CD4-positive, alpha-beta T cell treated with Interleukin-6 at 100 ng/mL for 8 hours (primary cell): ENCODE measurements at places on chromosomes 6 and 20.

GRCh38 chr20:4111440-4112411 lies 96.4 kb upstream of the RNF24 start:
- DNase-seq = no peak

DNA sequence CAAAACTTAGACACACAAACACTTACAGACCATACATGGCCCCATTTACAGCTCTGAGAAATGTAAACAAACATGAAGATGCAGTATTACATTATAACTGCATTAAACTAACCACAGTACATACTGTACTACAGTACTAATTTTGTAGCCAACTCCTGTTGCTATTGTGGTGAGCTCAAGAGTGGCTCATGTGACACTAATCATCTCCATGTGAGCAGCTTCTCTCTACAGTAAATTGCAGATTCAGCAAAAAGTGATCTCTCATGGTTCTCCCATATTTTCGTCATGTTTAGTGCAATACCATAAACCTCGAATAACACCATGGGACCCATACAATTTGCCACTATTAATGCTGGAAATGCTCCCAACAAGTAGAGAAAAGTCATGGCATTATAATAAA lies 860.4 kb downstream of the EPHA7 start:
- no peak for DNase-seq

GRCh38 chr20:48196001-48196400 lies 410.7 kb upstream of the SULF2 start:
- DNase-seq = no peak

DNA sequence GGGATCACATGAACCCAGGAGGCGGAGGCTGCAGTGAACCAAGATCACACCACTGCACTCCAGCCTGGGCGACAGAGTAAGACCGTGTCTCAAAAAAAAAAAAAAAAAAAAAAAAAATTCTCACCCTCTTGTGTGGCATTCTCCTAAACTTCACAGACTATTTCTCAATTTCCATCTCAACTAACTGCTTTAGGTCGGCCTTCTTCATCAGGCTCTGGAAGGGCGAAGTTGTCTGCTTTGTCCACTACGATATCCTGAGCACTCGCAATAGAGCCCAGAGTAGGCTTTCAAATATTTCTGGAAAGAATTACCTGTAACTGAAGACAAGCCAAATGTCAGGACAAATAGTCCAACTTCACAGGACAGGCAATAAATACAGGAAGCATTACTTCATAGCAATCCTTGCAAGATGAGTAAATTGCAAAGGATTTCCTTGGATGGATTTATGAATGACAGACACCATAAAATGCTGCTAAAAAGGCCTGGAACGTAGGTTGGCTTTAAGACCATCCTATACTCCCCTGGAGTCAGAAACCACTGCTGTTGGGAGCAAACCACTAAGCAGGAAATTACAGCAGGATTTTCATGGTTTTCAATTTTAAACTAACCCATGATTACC lies 116.3 kb upstream of the SLC2A12 start:
- DNase-seq = no peak

DNA sequence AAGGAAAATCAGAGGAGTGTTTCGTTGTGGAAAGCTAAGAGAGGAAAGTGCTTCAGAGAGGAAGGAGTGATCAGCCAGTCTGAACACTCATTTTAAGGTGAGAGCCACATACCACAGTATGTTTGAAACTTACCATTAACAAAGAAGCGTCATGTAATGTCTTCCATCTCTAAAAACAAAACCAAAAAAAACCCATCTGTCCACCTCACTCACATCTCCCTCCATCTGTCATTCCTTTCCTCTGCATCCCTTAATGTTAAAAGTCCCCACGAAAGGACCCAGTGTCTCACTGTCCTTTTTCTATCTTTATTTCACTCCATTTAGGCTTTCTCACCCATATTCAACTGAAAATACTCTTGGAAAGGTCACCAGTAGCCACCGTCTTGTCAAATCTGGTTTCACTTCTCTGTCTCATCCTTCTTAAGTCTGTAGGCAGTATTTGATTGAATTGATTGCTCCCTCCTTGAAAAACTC lies 59.4 kb upstream of the GNRH2 start:
- DNase-seq = no peak

DNA sequence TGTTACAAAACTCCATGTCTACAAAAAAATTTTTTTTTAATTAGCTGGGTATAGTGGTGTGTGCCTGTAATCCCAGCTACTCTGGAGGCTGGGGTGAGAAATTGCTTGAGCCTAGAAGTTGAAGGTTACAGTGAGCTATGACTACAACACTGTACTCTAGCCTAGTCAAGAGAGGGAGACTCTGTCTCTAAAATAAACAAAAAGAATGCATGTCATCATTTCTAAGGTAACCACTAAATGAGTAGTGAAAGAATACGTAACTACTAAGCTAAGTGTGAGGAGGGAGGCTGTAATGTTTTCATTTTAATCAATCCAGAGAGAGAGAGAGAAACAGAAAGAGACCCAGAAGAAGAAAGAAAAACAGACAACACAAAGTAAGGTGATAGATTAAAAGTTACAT lies 9.9 kb downstream of the SYCP2 start:
- no peak for DNase-seq

GRCh38 chr6:33670971-33671743 lies 40.3 kb downstream of the UQCC2 start:
- no peak for DNase-seq

DNA sequence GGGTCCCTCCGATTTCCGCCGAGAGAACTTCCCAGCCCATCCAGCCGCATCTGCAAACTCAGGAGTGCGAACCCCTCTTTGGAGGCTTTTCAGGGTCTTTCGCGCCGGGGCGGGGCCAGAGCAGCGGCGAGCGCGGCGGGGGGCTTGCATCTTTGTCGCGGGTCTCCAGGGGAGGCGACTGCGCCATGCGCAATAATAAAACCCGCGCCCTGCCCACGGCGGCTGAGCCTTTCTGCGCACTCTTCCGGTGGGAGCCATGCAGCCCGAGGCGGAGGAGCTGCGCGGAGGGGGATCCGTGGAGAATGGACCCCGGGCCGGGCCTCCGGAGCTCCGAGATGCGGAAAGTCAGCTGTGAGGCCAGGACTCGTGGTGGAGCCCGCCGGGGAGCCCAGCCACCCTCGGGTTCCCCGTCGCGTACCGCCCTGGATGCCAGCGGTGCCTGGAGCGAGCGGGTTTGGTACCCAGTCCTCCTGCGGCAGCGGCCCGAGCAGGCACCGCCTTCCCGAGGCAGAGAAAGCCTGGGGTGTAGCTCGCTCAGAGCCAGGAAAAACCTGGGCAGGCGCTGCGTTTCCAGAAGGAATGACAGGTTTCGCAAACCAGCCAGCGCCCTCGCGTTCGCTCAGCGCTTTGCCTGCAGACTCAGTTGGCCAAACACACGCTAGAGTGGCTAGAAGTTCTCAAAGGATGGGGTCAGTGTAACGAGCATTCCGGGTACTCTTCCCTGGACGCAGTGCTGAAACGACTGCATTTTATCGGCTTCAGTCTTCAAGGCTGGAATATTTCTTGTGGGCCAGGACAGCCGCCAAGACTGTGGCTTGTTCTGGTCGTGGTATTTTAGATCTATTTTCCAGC lies 1.2 kb downstream of the AKAP12 start:
- no peak for DNase-seq
